ENCODE measurements at places on chromosomes 2 and 18.

DNA sequence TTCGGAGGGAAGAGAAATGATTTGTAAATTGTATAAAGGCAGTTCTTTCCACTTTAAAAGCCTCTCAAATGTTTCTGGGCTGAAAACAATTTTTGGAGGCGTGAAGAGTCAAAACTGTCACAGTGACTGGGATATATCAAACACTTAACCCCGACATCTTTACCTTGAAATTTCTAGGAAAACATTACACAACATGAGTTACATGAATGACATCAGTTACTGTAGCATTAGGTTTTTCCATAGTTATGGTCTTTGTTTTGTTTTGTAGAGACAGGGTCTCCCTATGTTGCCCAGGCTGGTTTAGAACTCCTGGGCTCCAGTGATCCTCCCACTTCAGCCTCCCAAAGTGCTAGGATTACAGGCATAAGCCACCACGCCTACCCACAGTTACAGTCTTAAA lies 25.7 kb downstream of the MSH6 start:
- no peak for DNase-seq

GRCh38 chr2:72113847-72114692 lies 33.6 kb downstream of the CYP26B1 start:
- no peak for DNase-seq

GRCh38 chr18:10314066-10314465 lies 140.4 kb upstream of the APCDD1 start:
- DNase-seq, result no peak

- DNase-seq, result no peak
Measured at GRCh38 chr2:169190197-169190775, 120.9 kb downstream of the DHRS9 start.

- DNase-seq, result no peak
Measured at GRCh38 chr2:175025946-175026345, 20.8 kb upstream of the CHN1 start.

DNA sequence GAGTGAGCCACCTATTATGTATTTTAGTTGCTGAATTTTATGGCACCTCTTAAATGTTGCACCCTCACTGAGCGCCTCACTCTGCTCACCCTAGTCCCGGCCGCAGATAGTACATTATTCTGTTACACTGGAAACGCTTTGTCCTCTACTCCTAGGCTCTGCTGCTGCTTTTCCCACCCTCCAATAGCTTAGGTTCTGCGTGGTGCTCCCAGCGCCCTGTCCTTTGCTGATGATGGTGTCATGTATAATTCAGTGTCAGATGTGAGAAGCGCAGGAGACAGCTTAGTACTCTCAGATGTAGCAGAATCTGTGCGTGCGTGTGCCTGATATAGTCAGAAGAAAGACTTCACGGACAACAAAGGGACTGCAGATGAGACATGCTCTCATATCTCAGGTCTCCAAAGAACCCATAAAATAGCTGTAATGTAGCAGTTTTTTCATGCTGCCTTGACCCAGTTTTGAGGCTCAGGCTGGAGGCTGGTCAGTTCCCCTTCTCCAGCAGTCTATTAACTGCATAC lies 1.4 kb upstream of the REEP1 start:
- DNase-seq, result no peak

- DNase-seq, result no peak
Measured at GRCh38 chr2:62826141-62826540, 120.6 kb downstream of the EHBP1 start.

DNA sequence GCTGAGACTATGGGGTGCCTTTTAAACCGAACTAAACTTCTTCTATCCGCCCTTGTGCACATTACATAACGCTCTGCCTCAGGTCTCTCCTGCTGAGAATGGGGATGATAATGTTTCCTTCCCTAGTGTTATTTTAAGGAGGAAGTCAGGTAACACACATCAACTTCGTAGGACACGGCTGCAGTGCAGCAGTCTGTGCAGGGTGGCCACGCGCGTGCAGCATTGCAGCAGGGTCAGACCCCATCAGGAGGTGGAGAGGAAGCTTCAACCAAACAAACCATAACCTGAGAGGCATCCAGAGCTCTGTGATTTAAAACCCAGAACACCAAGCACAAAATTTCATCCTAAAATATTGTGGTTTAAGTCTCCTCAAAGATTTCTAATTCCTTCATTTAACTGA lies 50.6 kb downstream of the MYT1L start:
- DNase-seq, result no peak

DNA sequence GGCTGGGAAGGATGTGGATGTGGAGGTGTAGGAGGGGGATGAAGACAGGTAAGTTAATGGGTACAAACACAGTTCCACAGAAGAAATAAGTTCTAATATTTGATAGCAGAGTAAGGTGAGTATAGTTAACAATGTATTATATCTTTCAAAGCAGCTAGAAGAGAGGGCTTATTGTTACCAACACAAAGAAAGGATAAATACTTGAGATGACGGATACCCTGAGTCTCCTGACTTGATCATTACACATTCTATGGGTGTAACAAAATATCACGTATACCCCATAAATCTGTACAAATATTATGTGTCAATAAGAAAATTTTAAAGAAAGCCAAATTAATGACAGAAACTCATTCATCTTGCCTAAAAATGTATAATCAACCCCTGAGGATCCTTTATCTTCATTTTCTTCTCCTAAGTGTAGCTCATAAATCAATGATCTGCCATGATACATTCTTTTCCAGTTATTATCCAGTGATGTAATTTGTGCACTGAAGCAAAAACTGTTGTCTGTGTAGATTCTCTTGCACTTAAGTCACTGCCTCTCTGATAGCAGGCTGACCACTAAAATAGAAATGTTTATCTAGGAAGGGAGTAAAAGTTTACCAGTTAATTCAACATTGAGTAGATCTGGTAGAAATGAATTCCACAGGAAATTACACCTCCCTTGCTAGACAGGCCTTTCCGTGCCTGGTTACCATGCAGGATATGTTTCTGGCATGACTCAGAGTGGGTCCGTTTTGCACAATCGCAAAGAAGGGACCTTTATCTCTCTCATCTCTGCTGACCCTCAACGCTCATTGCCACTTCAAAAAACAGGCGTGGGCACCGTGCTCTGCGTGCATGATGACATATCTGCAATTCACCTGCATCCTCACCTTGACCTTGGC lies 249.7 kb upstream of the NCKAP5 start:
- DNase-seq, result no peak

GRCh38 chr2:119419065-119419464 lies 12.6 kb upstream of the TMEM37 start:
- no peak for DNase-seq

DNA sequence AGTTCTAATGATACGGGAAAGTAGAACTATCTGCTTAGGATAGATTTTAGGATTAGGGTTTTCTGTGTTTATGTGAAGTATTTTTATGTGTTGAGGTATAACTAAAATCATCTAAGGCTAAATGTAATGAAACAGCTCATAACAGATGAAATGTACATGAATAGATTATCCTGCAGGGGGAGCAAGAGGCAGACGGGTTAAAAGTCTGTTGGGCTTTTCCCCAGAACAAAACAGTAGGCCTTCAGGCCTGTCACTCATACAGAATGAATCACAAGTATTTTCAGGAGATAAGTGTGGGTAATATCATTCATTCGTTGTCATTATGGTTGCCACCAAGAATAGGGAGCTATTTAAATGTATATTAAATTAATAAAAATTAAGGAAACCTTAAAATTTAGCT lies 107.9 kb upstream of the IL1R2 start:
- peak; percentile 83 for DNase-seq

DNA sequence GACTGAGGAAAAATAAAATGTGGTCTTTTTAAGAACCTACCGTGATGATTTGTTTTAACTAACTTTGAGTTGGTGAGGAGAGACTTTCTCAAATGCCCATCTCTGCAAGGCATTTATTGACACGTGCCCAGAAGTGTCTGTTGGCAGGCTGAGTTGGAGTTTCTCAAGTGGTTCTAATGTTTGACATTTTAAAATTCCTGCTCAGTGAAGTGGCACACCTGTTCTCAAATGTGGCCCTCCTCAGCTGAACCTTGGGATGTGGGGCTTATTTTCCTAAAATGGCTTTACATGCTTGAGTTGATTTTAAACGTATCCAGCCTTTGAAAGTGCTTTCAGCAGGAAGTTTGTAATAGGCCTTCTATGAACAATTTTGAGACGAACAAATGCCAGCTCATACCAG lies 876 bp upstream of the CAVIN2 start:
- DNase-seq, result no peak

DNA sequence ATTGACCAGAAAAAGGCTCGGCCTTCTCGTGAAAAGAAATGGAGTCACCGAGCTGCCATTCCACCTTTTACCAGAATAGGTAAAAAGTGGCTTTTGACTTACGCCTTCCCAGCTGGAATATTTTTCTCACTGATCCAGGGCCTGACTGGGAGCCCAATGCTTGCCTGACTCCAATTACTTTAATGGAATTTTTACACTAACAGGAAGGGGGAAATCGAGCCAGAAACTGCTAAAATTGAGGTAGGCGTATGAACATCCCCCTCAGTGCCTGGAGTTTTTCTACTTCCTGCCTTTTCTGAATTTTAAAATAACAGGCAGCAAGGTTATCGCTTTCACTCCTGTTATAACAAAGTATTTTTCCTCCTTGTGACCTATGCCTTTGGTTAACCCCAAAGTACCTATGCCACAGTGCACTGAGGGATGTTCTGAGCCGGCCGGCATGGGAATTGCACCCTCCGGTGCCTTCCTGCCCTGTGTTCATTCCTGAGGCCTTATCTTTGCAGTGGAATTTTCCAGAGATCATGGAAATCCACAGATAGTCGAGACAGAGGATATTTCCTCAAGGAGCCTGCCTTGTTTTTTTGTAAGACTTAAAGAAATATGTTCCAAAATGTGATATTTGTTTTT lies 18.3 kb upstream of the RPL31 start:
- DNase-seq, result no peak

- no peak for DNase-seq
Measured at GRCh38 chr2:166351319-166351718, 24.4 kb downstream of the SCN9A start.

GRCh38 chr2:126687503-126687902 lies 31.5 kb downstream of the GYPC start:
- no peak for DNase-seq

DNA sequence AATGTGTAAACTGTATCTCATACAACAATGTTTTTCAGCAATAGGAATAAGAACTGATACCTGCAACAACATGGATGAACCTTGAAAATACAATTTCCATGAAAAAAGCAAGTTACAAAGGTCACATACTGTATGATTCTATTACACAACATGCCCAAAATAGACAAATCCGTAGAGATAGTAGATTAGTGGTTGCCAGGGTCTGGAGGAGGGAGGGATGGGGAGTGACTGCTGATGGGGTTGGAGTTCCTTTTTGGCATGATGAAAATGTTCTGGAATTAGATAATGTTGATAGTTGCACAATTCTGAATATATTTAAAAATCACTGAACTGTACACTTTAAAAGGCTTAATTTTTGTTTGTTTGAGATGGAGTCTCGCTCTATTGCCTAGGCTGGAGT lies 33.8 kb downstream of the UBXN4 start:
- no peak for DNase-seq

DNA sequence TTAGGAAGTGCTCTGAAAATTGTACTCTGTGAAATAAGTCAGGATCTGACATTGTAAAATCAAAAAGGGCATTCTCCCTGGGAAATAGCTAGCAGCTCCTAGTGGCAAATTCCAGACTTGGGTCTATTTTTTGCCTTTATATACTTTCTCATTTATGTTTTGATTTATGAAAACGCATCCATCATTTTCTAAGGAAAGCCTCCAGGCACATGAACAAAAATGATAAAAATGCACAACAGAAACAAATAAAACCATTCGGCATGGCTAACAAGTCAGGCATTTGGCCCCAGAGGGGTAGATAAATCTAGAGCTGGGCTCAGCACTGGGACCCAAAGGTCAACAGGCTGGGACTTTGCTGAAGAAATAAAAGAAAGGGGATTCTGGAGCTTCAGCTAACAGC lies 167.0 kb downstream of the BCL11A start:
- no peak for DNase-seq

DNA sequence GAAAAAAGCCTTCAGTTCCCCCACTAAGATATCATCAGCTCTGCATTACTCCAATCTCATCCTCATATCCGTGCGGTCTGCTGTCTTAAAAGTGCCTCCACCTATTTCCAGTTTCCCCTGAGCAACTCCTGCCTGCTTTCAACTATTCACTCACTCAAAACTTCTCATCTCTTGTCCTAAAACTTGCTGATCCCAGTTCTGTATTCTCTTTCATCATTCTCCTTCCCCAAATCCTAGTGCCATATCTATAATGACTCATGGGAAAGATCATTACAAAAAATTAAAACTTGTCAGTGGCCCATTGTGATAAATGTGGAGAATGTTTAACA lies 20.0 kb downstream of the ACVR1 start:
- DNase-seq, result no peak

- peak; percentile 3 for DNase-seq
Measured at GRCh38 chr18:41391616-41392595, 563.1 kb upstream of the PIK3C3 start.

- no peak for DNase-seq
Measured at GRCh38 chr2:106961328-106961727, 75.4 kb upstream of the ST6GAL2 start.

DNA sequence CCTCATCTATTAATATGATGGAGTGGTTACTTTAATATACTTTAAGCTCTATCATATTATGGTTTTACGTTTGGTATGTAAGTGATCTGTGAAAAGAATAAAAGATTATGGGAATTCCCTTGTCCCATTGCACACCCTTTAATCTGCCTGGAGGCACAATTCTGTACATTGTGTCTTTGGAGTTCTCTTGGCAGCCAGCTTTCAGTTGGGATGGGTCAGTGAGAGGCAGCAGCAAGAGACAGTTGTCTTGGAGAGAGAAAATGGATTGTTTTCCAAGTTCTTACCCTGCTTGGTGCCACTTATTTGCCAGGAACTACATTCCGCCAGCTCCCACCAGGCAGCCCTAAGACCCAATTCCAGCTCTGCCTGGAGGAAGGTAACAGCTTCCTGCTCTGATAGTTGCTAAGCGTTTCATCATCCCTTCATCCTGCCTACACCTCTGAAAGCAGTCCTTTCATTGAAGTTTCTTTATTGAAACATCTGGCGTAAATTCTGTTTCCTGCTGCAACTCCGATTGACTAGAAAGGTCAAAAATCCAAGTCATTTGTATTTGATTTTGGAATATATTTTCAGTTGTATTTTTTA lies 365.2 kb downstream of the AKAIN1 start:
- DNase-seq, result no peak

All from suppressor macrophage treated with lipopolysaccharide for 4 hours (primary cell).